ENCODE measurements at places on chromosomes 1 and 21. TPM values are rescaled to one million over a fixed set of nuclear protein-coding genes. Genes with fewer than 3 reads are reported as not detected.

The LPAR3 gene
- total RNA-seq: 15.7 TPM

The TMPRSS15 gene
- not detected for total RNA-seq

The GSTM1 gene
- not detected for total RNA-seq

The BEST4 gene
- not detected for total RNA-seq

The PKP1 gene
- total RNA-seq: 928 TPM

The LAPTM5 gene
- 8.7 TPM for total RNA-seq

The SRRM1 gene
- 53.3 TPM for total RNA-seq

The UBASH3A gene
- total RNA-seq: not detected

The C1orf21 gene
- 79.4 TPM for total RNA-seq

The CCDC27 gene
- total RNA-seq: not detected

The TAL1 gene
- total RNA-seq: 0.76 TPM

The RAD54L gene
- 0.74 TPM for total RNA-seq

The GPR52 gene
- 0.39 TPM for total RNA-seq

The CTSK gene
- 205 TPM for total RNA-seq

The PRXL2B gene
- total RNA-seq: 12.9 TPM

The HORMAD1 gene
- total RNA-seq: 7.7 TPM

The S100A13 gene
- total RNA-seq: 44.1 TPM

DNA sequence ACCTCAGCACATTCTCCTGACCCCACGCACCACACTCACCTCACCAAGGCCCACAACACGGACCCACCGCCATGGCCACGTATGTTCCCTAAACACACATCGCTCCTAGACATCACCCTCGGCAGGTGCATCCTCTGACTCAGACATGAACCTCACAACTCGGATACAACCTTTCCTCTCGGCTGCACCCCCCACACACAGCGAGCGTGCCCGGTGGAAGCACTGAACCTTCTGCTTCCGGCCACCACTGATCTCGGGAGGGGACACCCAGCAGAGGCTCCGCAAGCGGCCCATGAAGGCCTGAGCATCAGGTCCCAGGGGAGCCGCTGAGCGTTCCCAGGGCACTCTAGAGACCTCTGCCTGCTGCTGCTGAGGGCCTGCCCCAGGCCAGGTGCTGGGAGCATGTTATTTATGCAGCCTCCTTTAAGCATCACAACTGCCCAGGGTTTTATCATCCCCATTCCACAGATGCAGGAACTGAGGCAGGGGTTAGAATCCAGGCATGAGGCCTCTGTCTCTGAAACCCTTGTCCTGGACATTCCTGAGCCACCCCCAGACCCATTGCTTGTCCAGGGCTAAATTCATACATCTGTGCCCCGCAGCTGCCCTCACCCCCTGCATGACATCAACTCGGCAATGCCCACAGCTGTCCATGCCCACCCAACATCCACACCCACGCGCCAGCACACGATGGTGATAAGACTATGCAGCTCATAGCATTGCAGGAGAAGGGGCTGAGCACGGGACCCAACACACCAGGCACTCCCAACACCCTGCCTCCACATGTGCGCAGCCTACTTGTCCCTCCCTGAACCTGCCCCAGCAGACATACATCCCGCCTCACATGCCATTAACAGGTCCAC, 27.0 kb downstream of the SDC3 start:
- no peak for DNase-seq

DNA sequence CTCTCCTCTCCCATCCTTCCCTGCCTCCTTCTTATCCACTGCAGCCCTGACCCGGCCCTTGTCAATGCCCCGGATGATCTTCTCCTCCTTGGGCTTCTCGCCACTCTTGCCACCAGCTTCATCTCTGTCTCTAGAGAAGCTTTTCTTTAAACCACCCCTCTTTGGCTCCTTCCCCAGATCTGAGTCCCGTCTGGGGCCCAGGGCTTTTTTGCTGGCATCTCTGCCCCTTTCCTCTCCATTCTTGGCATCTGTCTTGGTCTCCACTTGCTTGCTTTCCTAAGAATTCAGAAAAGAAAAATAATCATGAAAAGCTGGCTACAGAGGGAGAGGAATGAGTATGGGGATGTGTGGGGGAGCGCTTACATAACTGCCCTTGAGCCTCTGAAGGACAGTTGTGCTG, 11.8 kb downstream of the SHISA4 start:
- DNase-seq: no peak

GRCh38 chr21:28334407-28334806, 658.3 kb downstream of the LTN1 start:
- no peak for DNase-seq

GRCh38 chr1:27563341-27563590, 40.7 kb downstream of the AHDC1 start:
- DNase-seq: no peak

DNA sequence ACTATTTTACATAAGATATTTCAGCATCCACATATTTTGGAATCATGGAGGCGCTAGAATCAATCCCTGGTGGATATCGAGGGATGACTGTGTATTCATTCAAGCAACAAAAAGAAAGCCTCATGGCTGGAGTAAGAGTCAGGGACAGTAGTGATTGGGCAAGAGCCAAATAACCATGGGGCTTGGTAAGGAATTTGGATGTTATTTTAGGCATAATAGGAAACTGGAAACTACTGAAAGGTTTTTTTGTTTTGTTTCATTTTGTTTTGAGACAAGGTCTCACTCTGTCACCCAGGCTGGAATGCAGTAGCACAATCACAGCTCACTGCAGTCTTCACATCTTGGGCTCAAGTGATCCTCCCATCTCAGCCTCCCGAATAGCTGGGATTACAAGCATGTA, 33.8 kb upstream of the EYA3 start:
- DNase-seq: no peak

DNA sequence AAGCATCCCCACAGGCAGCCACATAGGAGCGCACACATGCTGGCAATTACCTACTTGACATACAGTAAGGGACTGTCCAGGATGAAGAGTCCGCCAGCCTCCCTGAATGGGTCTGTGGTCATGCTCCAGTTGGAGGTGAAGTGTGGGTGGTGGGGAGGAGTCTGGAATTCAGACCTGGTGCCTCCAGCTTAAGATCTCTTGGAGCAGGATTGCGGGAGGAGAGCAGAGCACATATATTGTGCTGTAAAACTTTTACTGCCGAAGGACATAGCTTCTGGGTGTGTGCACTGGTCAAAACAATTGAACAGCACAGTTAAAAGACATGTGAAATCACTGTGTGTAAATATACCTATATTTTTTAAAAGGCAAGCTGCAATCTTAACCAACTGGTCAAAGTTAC, 17.9 kb downstream of the STK40 start:
- no peak for DNase-seq

- no peak for DNase-seq
Measured at GRCh38 chr1:21012937-21013336, 163.8 kb downstream of the EIF4G3 start.

GRCh38 chr1:159895836-159896545, 4.0 kb downstream of the CFAP45 start:
- no peak for DNase-seq

- DNase-seq: peak; percentile 36
Measured at GRCh38 chr1:229381234-229381633, 38.4 kb upstream of the CCSAP start.

- no peak for DNase-seq
Measured at GRCh38 chr21:17526776-17527175, 13.9 kb downstream of the CXADR start.

- DNase-seq: no peak
Measured at GRCh38 chr1:171366085-171366484, 52.1 kb downstream of the FMO4 start.

GRCh38 chr1:75668813-75669212, 55.7 kb upstream of the ACADM start:
- no peak for DNase-seq

DNA sequence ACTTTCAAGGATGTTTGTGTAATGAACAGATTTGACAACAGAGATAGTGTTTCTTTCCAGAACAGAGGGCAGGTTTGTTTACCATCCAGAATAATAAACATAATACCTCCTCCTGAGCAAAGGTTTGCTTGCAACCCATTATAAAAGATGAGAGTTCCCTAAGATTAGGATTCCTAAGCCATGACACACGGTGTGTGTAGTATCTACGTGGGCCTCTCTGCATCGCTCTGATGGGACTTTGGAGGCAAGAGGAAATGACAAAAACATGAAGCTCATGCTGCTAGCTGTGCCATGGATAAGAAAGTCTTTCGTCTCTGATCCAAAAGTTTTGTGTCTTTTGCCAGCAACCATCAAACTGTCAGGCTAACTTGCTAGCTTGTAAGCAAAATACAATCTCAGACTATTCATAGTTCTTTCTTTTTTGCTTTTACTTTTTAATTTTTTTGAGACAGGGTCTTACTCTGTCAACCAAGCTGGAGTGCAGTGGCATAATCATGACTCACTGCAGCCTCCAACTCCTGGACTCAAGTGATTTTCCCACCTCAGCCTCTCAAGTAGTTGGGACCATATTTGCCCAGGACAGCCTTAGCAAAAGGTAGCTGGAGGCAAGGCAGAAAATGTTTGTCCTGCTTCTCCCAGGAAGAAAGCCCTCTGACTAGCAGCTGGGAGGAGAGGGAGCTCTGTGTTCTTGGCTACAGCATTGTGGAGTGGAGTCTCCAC, 81.1 kb downstream of the LHX4 start:
- DNase-seq: no peak

- DNase-seq: peak; percentile 76
Measured at GRCh38 chr21:32930673-32931072, 95.1 kb upstream of the OLIG2 start.

GRCh38 chr1:233843525-233844204, 60.8 kb upstream of the SLC35F3 start:
- DNase-seq: no peak

DNA sequence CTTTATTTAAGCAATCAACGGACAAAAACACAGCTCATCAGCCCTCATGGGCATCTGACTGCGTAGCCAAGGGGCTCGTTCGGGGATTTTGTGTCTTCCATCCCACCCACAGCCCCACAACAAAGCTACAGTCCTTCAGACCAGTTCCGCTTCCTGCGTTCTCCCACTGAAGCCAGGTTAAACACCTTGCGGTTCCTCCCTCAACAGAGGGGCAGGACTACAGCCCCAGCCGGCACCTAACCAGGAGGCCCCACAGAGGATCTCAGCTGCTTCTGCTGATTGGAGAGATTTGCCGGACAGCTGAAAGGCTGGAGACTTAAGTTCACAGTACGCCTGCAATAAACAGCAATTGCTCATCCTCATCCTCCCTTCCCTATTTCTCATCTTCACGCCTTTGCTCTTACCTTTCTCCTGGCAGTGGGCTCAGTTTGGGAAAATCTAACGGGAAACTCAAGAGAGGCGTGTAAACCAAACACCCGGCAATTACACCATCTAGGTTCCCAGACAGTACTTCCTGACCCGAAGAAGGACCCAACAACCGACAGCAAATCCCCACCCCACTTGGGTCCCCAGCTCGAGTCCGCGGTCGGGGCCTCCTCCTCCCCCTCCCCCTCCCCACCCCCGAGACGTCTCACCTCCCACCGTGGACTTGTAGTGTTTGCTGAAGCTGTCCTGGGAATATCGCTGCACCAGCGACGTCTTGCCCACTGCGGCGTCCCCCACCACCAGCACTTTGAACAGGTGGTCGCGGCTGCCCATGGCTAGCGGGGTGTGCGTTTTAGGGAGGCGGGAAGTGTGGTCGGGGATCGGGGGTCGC, 876 bp downstream of the RAB29 start:
- no peak for DNase-seq

DNA sequence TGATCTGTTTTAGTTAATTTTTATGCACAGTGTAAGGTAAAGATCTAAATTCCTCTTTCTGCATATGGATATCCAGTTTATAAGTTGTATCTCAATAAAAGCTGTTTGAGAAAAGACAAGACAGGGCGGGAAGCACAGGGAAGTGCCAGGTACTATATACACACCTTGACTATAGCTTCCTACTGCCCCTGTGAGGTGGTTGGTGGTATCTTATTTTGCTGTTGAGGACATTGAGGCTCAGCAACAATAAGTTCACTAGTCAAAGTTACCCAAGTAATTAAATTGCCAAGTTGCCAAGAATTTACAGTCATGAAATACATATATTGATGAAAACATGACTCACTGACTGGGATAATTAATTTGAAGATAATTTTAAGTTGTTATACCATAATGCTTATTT, 109.1 kb downstream of the CD247 start:
- DNase-seq: no peak

GRCh38 chr1:203505526-203506204, 11.7 kb downstream of the OPTC start:
- DNase-seq: no peak

DNA sequence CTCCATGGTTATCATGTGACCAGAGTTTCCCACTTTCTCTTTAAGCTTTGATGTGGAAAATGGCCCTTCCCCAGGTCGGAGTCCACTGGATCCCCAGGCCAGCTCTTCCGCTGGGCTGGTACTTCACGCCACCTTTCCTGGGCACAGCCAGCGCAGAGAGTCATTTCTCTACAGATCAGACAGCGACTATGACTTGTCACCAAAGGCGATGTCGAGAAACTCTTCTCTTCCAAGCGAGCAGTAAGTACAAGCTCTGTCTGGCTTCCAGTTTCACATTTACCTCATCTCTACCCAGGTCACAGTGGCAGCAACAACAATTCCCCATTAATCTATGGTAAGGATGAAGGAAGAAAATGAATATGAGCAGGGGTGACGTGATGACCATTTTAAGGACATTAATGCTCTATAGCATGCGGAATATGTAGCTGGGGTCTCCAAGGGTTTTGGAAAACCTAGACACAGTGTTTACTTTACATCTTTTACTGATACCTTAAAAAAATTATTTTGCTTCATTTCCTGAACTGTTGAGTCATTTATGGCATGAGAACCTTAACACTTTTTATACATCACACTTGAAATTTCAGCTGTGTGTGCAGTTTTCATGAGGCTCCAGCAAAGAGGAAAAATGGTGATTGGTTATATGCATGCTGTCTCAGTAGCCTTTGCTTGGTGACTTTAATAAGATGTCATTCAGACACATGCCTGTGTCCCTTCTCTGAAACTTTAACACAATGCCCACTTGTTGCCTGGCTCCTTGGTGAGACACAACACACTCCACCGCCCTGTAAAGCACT, 286.3 kb upstream of the SGIP1 start:
- DNase-seq: no peak

- DNase-seq: no peak
Measured at GRCh38 chr1:22037520-22037919, 15.0 kb upstream of the CDC42 start.

DNA sequence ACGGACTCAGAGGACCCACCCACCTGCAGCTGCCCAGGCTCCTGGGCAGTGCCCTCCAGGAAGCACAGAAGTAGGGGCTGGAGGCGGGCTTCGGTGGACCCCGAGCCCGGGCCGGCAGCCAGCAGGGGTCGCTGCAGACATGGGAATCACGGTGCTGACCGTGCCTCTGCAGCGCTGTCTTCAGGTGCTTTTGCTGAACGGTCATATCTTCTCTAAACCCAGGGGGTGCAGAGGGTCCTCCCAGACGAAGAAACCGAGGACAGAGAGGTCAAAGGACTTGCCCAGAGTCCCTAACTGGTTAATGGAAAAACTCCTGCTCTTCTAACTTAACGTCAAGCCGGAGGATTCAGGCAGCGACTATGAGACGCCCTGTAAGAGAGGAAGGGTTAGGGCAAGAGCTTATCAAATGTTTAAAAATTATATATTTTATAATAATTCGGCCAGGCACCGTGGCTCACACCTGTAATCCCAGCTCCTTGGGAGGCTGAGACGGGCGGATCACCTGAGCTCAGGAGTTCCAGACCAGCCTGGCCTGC, 21.5 kb upstream of the LEFTY2 start:
- no peak for DNase-seq

DNA sequence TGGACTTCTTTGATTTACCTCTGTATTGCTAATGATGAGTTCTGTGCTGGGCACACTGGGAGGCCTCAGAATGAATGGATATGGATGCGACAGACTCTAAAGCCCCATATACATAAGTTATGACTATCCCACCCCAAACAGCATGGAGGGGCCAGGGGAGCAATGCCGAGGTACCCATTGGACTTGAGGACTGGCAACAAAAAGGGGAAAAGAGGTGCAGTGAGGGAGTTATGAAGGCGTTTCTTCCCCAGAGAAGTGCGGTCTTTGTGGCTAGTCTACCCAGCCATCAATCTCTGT, 15.2 kb upstream of the CDCA8 start:
- DNase-seq: no peak

Measured in lower leg skin (tissue), 4 donors.